ENCODE measurements at places on chromosomes 11 and 22. TPM values are rescaled to one million over a fixed set of nuclear protein-coding genes. Genes with fewer than 3 reads are reported as not detected.

- no peak for DNase-seq
- no peaks in the 10 kb centered on the region for H3K27me3 ChIP-seq
- H3K4me3 ChIP-seq = no peak overlapping the region
- no peaks in the 10 kb centered on the region for H3K4me1 ChIP-seq
- no peaks in the 10 kb centered on the region for H3K36me3 ChIP-seq
Measured at GRCh38 chr11:112972399-112973145, 11.4 kb downstream of the NCAM1 start.

- H3K27ac ChIP-seq = peak overlapping the region; percentile 97
- H3K36me3 ChIP-seq = peaks cover 14% of the 10 kb centered on the region
- peaks cover 34% of the 10 kb centered on the region for H3K4me1 ChIP-seq
Measured at GRCh38 chr11:62880231-62880802, 379 bp upstream of the SLC3A2 start.

- no peaks in the 10 kb centered on the region for H3K4me1 ChIP-seq
- no peaks in the 10 kb centered on the region for H3K27me3 ChIP-seq
- DNase-seq = peak; percentile 8
- no peak overlapping the region for H3K27ac ChIP-seq
Measured at GRCh38 chr22:19397734-19398104, 33.8 kb downstream of the HIRA start.

The NOX4 gene
- total RNA-seq = 13.0 TPM

The BAIAP2L2 gene
- 9.7 TPM for total RNA-seq

The SMDT1 gene
- total RNA-seq = 113 TPM

DNA sequence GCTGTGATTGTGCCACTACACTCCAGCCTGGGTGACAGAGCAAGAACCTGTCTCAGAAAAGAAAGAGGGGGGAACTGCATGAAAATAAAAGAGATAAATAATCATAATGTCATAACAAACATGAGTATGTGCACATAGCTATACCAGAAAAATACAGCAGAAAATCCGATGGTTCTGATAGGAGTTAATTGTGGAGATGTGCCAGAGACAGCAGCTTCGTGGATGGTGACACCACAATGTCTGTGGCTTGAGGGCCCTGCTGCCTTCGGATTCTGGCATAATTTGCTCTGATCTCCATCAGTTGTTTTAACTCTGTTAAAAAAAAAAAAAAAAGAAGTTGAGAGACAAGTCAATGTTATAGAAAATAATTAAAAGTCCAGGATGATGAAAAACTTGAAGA lies 292.2 kb upstream of the MPPED2 start:
- no peak overlapping the region for H3K27ac ChIP-seq
- no peaks in the 10 kb centered on the region for H3K27me3 ChIP-seq

- peaks cover 12% of the 10 kb centered on the region for H3K4me1 ChIP-seq
- H3K36me3 ChIP-seq = no peaks in the 10 kb centered on the region
- no peak overlapping the region for H3K27ac ChIP-seq
- H3K4me3 ChIP-seq = no peak overlapping the region
- no peaks in the 10 kb centered on the region for H3K27me3 ChIP-seq
Measured at GRCh38 chr11:134734141-134734845, 322.3 kb upstream of the B3GAT1 start.

GRCh38 chr22:36021606-36022153 lies 6.9 kb downstream of the RBFOX2 start:
- no peaks in the 10 kb centered on the region for H3K27me3 ChIP-seq
- no peak overlapping the region for H3K27ac ChIP-seq
- peaks cover 19% of the 10 kb centered on the region for H3K4me1 ChIP-seq
- no peak for DNase-seq
- H3K36me3 ChIP-seq = no peaks in the 10 kb centered on the region

GRCh38 chr11:86802601-86803051 lies 2.3 kb downstream of the PRSS23 start:
- DNase-seq = peak; percentile 63
- H3K27me3 ChIP-seq = no peaks in the 10 kb centered on the region
- peaks cover 8% of the 10 kb centered on the region for H3K4me1 ChIP-seq
- H3K27ac ChIP-seq = no peak overlapping the region
- peak overlapping the region; percentile 76 for H3K4me3 ChIP-seq

GRCh38 chr22:29030016-29030617 lies 31.5 kb downstream of the C22orf31 start:
- H3K4me3 ChIP-seq = peak overlapping the region; percentile 40
- peaks cover 61% of the 10 kb centered on the region for H3K4me1 ChIP-seq
- H3K27me3 ChIP-seq = no peaks in the 10 kb centered on the region
- DNase-seq = no peak

DNA sequence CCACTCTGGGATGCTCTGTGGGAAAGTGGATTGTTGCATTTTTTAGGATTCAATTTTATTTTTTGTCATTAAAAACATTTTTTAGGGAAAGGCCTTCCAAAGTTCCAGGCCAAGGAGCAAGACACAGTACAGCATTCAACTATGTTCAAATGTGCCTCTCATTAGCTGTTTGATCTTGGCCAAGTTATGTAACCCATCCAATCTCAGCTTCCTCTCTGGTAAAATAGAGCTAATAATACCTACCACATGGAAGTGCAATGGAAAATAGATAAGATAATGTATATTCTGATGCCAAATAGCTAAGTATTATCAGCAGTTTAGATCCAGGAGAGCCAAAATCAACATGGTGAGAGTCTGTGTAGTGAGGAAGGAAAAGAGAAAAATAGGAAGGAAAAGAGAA lies 220.3 kb upstream of the SESN3 start:
- no peak overlapping the region for H3K4me3 ChIP-seq
- H3K27ac ChIP-seq = no peak overlapping the region
- no peak for DNase-seq
- no peaks in the 10 kb centered on the region for H3K4me1 ChIP-seq

DNA sequence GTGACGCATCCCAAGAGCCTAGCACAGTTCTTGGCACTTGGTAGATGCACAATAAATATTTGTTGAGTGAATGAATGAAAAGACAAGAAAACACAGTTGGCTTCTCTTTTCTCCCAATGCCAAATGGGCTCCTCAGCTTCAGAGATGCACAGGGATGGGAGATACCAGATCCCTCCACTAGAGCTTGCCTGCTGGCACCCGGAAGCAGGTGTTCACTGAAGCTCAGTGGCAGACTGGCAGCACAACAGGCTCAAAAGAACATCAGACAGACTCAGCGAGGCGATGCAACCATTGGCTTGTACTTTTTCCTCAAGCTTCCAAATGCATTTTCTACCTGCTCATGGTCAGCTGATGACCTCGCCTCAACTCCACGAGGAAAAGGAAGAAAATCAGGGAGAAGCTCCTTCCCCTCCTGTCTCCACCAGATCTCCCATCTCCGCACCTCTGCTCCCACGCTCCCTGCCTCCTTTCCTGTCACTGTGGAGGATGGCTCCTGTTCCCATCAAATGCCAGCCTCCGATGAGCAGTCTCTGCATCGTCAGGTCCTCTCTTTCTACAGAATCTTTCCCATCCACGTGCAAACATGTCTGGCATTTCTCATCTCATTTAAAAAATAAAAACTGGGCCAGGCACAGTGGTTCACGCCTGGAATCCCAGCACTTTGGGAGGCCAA lies 5.8 kb downstream of the RAPSN start:
- DNase-seq = no peak
- no peak overlapping the region for H3K4me3 ChIP-seq
- no peaks in the 10 kb centered on the region for H3K4me1 ChIP-seq
- no peaks in the 10 kb centered on the region for H3K27me3 ChIP-seq

- no peaks in the 10 kb centered on the region for H3K36me3 ChIP-seq
- H3K27ac ChIP-seq = peak overlapping the region; percentile 16
- no peak overlapping the region for H3K4me3 ChIP-seq
- H3K27me3 ChIP-seq = no peaks in the 10 kb centered on the region
Measured at GRCh38 chr11:131033151-131033651, 116.9 kb upstream of the SNX19 start.

The CRKL gene
- 44.7 TPM for total RNA-seq

GRCh38 chr11:71156301-71156700 lies 96.1 kb downstream of the SHANK2 start:
- H3K4me1 ChIP-seq = peaks cover 6% of the 10 kb centered on the region
- no peaks in the 10 kb centered on the region for H3K27me3 ChIP-seq
- no peak overlapping the region for H3K4me3 ChIP-seq
- no peak for DNase-seq

DNA sequence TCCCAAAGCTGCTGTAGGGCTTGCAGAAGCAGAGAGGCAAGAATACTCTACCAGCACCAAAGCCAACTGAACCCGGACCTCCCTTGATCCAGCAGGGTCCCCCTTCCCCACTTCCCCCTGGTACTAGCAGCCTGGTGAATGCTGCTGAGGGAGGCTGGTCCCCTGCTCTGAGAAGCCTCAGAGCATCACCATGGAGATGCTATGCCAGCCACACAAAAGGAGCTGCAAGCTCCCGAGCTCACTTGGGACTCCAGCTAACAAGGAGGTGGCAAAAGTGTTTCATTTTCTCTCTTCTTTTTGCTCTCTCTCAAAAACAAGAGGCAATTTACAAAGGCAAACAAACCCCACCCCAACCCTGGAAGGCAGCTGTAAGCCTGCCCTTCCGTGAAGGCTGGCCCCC lies 509.8 kb downstream of the BUD13 start:
- no peak overlapping the region for H3K27ac ChIP-seq
- H3K4me1 ChIP-seq = no peaks in the 10 kb centered on the region
- no peaks in the 10 kb centered on the region for H3K36me3 ChIP-seq

DNA sequence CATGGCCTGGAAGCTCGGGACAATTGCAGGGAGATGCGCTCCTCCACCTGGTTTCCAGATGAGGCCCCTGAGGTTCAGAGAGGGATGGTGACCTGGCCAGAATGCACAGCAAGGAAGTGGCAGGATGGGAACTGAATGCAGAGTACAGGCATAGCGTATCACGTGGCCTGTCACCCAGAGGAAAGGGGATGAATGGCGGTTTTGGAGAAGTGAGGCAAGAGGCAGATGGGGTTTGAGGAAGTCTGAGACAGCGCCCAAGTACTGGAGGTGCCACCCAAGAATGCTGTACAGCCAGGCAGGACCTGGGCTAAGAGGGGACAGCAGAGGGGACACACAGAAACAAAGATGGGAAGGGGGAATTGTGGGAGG lies 4.9 kb downstream of the RAB3IL1 start:
- DNase-seq = peak; percentile 27
- no peaks in the 10 kb centered on the region for H3K4me1 ChIP-seq
- no peaks in the 10 kb centered on the region for H3K27me3 ChIP-seq

All from kidney (tissue), 22 donors.